ENCODE measurements at places on chromosomes 4 and X. TPM values are rescaled to one million over a fixed set of nuclear protein-coding genes. Genes with fewer than 3 reads are reported as not detected.

The EOLA2 gene
- total RNA-seq = 59.9 TPM

The XKRX gene
- 0.66 TPM for total RNA-seq

The GABRA4 gene
- total RNA-seq = not detected

The FAT1 gene
- total RNA-seq = 153 TPM

The KLKB1 gene
- not detected for total RNA-seq

The BEND2 gene
- not detected for total RNA-seq

The CCDC110 gene
- not detected for total RNA-seq

The FGF2 gene
- total RNA-seq = 30.0 TPM

The CCKAR gene
- total RNA-seq = not detected

The IL9R gene
- total RNA-seq = 0.19 TPM

The EXOC1L gene
- not detected for total RNA-seq

The CFAP299 gene
- total RNA-seq = not detected

The PABPC5 gene
- total RNA-seq = 0.08 TPM

The PLRG1 gene
- total RNA-seq = 56.1 TPM

The RTL3 gene
- total RNA-seq = not detected

Measured in A549 treated with GW870086 at 1 μM for 4 hours (cell line).